ENCODE measurements at places on chromosomes 5 and 9. TPM values are rescaled to one million over a fixed set of nuclear protein-coding genes. Genes with fewer than 3 reads are reported as not detected.

ADGRD2 gene
- total RNA-seq = not detected

FOXD4L4 gene
- total RNA-seq = 0.15 TPM

PCDHGA10 gene
- total RNA-seq = 0.20 TPM

ADGRV1 gene
- 0.33 TPM for total RNA-seq

PCDHGC5 gene
- total RNA-seq = not detected

PDGFRB gene
- 0.66 TPM for total RNA-seq

MYOZ3 gene
- not detected for total RNA-seq

SPINK13 gene
- not detected for total RNA-seq

WNK2 gene
- total RNA-seq = 0.55 TPM

LHX3 gene
- not detected for total RNA-seq

CD274 gene
- total RNA-seq = 13.2 TPM

RGP1 gene
- 21.9 TPM for total RNA-seq

ZNF454 gene
- not detected for total RNA-seq

HDHD3 gene
- 11.9 TPM for total RNA-seq

PCA3 gene
- total RNA-seq = not detected

NPR3 gene
- not detected for total RNA-seq

PGM5 gene
- total RNA-seq = not detected

SLC6A3 gene
- total RNA-seq = not detected

IL3 gene
- total RNA-seq = 69.7 TPM
